Stimulated activated CD8-positive, alpha-beta memory T cell treated with anti-CD3 and anti-CD28 coated beads, Interleukin-4, amount 100 ng/mL, for 4 hours (primary cell): ENCODE measurements at places on chromosomes 4 and X.

DNA sequence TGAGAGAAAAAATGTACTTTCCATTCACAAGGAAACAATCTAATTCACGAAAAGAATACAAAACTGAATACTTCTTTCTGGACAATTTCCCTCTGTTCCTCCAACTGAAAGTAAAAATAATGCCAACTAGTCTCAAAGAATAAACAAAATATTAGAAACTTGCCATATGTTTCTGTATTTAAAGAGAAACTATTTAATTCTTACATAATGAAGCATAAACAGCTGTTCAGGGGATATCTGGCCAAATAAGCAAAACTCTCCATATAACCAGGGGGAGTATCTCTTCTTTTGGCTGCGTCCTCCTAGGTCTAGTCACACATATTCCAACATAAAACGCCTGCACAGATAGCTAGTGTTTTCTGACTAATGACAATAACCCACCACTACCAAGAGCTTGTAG lies 805 bp downstream of the GATB start:
- no peak for DNase-seq

DNA sequence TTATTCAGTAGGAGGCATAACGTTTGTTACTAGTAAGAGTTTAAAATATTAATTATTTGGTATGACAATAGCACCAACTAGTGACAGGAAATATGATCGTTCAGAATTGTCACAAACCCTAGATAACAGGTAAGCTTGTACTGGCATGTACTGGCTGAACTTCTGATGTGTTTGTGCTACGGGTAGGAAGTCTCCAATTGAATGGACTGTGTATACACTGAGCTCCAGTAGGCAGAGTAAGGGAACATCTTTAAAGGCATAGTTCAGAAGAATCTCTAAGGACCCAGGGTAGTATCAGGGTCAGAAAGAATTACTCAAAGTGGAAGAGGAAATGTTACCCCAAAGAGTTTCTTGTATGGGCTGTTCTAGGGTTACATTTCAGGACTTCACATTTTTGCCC lies 230.4 kb downstream of the EDA2R start:
- no peak for DNase-seq

- no peak for DNase-seq
Observed at GRCh38 chr4:112894951-112895350, 154.5 kb upstream of the ANK2 start.

DNA sequence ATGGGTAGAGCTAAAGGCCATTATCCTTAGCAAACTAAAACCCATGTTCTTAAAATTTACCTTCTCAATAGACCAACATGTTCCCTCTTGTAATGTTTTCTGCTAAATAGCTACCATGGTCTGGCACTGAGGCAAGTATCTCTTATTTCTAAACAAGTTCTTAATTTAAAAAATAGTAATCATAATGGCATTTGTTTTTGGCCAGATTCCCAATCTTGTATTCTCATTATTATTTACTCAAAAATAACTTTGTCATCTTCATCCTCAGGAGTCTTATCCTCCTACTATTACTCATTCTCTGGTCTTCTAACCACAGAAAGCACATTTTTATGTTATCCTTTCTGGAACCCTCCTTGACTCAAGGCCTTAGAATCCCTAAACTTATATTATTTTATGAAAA lies 931.2 kb downstream of the CCSER1 start:
- no peak for DNase-seq

- DNase-seq = no peak
Observed at GRCh38 chr4:4752025-4752424, 107.4 kb upstream of the MSX1 start.

GRCh38 chr4:158203436-158203835 lies 6.8 kb upstream of the TMEM144 start:
- DNase-seq = no peak
